NCI-H524 (cell line): ENCODE measurements at places on chromosomes 2 and 18.

DNA sequence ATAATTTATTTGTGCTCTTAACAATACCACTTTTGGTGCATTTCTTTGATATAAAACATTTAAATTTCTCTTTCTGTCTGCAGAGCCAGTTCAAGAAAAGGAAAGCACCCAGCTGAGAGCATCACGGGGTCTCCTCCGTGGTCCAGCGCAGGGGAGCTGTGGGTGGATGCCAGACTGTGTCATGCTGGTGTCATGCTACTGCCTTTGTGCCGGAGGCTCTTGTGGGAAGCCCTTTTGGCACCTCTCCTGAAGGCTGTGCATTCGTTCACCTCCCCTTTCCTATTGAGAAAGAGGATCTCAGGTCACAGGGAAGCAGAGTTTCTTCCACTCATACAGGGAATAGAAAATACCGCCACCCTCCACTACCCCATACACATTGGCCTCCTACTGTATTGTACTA, 450.4 kb downstream of the GALR1 start:
- no peak for DNase-seq

DNA sequence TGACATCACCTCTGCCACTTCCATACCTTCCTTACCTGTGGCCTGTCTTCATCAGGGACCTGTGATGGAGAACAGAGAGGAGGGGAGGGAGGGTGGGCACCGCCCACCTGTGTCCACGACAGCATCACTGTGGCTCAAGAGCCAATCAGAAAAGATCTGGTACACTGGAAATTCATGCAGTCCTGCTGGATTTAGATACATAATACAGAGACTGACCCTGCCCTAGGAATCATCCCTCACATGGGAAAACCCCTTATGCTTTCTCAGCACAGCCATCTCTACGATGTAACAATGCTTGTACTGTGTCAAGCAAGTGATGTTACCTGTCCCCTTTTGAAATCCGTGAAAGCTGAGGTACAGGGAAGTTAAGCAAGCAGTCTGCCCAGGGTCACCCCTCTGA, 145.6 kb upstream of the EPAS1 start:
- no peak for DNase-seq

DNA sequence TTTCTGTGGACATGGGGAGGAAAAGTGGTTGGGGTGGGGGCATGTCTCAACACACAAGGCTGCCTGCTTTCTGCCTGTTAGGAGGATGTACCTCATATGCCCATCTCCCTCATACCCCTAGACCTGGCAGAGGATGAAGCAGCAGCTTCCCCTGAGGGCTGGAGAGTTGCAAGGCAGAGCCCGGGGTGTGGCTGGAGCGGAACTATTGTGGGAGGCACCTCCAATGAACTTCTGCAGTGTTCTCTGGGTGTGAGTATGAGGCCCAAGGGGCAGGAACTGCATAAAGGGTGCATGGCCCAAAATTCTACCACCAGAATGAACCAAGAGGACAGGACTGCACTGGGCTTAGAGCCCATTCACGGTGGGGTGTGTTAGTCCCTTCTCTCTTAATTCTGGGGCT, 296.3 kb upstream of the SIX2 start:
- DNase-seq = no peak

GRCh38 chr2:220894069-220894468, 678.0 kb downstream of the EPHA4 start:
- no peak for DNase-seq

GRCh38 chr18:61748004-61748403, 144.8 kb downstream of the RNF152 start:
- no peak for DNase-seq

- DNase-seq = no peak
Measured at GRCh38 chr2:7725171-7725849, 808.1 kb downstream of the RNF144A start.
